Progenitor cell of endocrine pancreas (in vitro differentiated cells): ENCODE measurements at places on chromosomes 5 and 9. TPM values are rescaled to one million over a fixed set of nuclear protein-coding genes. Genes with fewer than 3 reads are reported as not detected.
A peak's percentile ranks its signal among the peaks of the same experiment; 100 is the strongest.

GRCh38 chr9:130824643-130825350, 10.3 kb upstream of the ABL1 start:
- DNase-seq, result no peak
- H3K27me3 ChIP-seq, result no peaks in the 10 kb centered on the region
- H3K4me1 ChIP-seq, result peaks cover 35% of the 10 kb centered on the region
- peak overlapping the region; percentile 58 for H3K4me3 ChIP-seq
- H3K27ac ChIP-seq, result peak overlapping the region; percentile 94

DNA sequence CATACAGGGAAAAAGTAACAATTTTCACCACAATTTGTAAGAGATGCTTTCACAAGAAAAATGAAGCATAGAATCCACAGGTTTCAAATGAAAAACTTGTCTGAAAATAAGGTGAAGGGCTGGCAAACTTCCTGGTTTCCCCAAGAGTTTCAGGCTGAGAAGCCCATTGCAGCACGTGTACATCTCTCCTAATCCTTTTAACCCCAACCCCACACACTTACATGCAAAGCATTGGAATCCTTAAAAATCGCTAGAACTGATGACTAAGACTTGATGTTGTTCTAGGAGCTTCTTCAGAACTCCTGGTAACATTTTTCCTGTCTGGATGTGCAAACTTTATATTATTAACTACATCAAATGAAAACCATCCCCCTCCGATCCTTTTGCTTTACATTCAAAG, 317.8 kb upstream of the RGMB start:
- DNase-seq, result no peak
- no peaks in the 10 kb centered on the region for H3K36me3 ChIP-seq
- H3K27ac ChIP-seq, result no peak overlapping the region
- H3K4me3 ChIP-seq, result no peak overlapping the region
- no peaks in the 10 kb centered on the region for H3K4me1 ChIP-seq
- H3K27me3 ChIP-seq, result no peaks in the 10 kb centered on the region

GRCh38 chr5:40478766-40479165, 200.9 kb upstream of the PTGER4 start:
- H3K4me3 ChIP-seq, result no peak overlapping the region
- peaks cover 4% of the 10 kb centered on the region for H3K4me1 ChIP-seq
- no peak overlapping the region for H3K27ac ChIP-seq
- H3K27me3 ChIP-seq, result no peaks in the 10 kb centered on the region

- peaks cover 30% of the 10 kb centered on the region for H3K4me1 ChIP-seq
- H3K27ac ChIP-seq, result peak overlapping the region; percentile 64
- DNase-seq, result no peak
Observed at GRCh38 chr9:7974335-7974960, 174.9 kb upstream of the DMAC1 start.

GRCh38 chr9:125963932-125964331, 216.8 kb downstream of the PBX3 start:
- no peak for DNase-seq
- no peaks in the 10 kb centered on the region for H3K27me3 ChIP-seq
- H3K36me3 ChIP-seq, result peaks cover 8% of the 10 kb centered on the region

GRCh38 chr9:103721056-103721455, 373.1 kb upstream of the SMC2 start:
- no peak for DNase-seq
- H3K4me1 ChIP-seq, result no peaks in the 10 kb centered on the region
- H3K36me3 ChIP-seq, result no peaks in the 10 kb centered on the region
- H3K27ac ChIP-seq, result no peak overlapping the region
- no peak overlapping the region for H3K4me3 ChIP-seq
- no peaks in the 10 kb centered on the region for H3K27me3 ChIP-seq

GARNL3 gene
- total RNA-seq, result 21.4 and 28.3 TPM in 2 replicates

SH3RF2 gene
- total RNA-seq, result 16.7 and 17.6 TPM in 2 replicates
